ENCODE measurements at places on chromosomes 6 and 20.

DNA sequence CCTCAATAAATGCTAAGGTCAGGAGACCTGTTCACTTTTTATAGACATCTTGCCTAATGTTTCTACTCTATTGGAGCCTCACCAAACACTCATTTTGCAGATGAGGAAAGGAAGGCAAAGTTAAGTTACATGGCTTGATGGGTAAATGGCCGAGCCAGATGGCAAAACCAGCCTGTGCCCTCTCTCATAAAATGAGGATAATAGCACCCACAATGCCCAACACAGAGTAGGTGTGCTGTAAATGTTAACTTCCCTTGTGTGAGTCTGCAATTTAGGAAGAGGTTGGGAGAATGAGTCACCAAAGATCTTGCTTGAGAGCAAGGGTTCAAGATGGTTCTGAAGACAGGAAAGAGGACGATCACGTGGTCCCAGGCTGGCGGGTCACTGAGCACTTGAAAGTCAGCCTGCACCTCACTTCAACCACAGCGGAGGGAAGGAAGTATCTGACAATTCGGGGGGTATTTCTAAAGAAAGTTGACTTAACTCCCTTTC, 3.3 kb downstream of the KCNK5 start:
- peak; percentile 88 for DNase-seq

DNA sequence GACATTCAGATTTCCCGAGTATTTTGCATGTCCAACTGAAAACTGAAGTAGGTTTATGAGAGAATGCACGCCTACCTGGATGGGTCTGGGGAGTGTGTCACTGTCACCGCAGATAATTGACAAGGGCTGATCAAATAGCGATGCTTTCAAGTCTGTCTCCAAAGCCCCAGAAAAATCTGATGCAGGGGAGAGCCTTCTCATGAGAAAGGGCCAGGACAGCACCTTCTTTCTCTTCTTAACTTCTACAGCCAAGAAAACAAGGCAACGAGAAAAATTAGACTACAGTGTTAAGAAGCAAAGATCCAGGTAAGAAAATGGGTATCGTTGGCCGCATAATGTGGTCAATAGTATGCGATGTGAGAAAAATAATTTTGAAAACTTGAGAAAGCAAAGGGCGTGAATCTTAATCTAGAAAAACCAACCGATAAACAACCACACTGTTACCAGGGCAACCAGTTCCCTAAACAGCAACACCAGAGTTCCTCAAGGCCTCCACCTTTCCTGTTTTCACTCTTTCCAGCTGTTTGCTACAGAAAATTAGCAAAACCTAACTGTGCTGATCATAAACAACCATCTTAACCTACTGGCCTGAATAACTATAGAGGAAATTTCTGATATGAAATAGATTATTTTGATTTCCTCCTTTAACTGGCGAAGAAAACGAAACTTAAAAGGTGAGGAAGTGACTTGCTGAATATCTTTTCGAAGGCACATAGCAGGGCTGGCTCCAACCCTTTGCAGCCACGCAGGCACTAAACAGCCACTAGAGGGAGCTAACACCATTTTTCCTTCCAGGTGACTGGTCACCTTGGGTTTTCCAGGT, 2.6 kb downstream of the TAGAP start:
- peak; percentile 91 for DNase-seq

DNA sequence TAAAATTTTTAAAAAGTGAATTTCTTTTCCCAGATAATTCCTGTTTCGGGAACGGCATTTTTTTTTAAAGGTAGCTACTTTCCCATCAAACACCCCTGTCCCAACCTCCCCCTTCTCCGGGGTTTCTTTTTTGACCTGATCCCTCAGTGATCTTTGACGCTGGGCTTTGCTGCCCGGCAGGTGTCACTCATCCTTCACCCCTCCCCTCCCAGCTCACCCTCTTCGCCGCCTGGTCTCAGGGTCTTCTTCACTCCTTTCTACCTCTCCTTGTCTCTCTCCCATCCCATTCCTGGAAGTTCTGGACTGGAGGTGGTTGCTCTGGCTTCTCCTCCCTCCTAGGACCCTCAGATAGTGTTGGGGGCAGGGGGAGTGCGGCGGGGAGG, 329 bp upstream of the GPR6 start:
- peak; percentile 4 for DNase-seq

DNA sequence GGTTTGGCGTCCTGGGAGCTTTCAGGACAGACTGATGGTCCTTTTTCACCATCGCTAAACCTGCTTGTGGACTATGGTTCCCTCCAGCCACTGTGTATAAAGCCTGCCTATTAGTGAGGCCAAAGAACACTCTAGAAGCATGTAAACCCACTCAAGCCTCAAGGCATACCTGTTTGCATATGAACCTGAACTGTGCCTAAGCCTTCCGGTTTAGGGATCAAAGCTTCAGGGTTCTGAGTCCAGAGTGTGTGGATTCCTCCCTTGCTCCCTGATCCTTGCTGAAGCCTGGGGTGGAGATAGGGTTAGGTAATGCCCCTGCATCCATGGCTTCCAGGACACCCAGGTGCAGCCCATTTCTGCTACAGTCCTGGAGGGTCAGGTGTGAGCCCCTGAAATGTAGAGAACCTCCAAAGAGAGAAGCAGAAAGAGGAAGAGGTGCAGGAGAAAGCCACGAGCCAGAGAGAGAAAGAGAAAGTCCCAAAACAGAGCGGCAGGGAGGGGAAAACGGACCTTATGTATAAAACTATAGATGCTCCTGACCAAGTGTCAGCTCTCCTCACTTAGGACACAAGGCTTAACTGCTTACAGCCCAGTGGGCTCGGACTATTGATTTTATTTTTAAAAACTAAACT, 93.3 kb downstream of the SCML4 start:
- DNase-seq, result no peak

- DNase-seq, result no peak
Observed at GRCh38 chr6:170178561-170179477, 112.1 kb downstream of the DLL1 start.

- no peak for DNase-seq
Observed at GRCh38 chr6:157987788-157988699, 6.4 kb downstream of the SYNJ2 start.

DNA sequence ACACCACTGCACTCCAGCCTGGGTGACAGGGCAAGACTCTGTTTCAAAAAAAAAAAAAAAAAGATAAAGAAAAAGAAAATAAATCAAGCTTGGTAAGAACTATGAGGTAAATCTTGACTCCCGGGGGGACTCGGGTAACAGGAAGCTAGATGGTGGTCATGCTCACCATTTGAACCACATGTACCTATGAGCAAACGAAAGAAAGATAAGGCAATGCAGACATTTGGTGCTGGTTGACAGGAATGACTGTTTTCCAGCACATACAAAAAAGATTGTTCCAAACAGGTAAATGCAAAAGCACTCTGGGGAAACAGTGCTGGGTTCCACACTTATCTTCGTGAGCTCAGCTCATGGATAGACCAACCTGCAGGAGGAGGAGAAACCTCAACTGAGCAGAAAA, 22.8 kb upstream of the PTPN1 start:
- DNase-seq, result no peak

DNA sequence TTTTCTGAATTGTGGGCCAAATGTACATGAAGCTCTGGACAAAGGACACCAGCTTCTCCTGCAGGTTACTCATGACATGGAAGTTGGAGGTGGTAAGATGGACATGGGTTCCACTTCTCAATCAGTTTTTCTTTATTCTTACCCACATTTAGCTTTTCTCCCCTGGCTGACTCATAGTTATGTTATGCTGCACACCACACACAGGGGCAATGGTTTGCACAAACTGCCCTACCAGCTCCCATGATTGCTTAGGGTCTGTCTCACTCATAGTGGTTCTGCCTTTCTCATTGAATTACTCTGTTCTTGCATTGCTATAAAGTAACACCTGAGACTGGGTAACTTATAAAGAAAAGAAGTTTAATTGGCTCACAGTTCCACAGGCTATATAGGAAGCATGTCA, 4.5 kb upstream of the CD109 start:
- DNase-seq, result no peak

- peak; percentile 50 for DNase-seq
Observed at GRCh38 chr6:16759181-16759645, 2.0 kb downstream of the ATXN1 start.

DNA sequence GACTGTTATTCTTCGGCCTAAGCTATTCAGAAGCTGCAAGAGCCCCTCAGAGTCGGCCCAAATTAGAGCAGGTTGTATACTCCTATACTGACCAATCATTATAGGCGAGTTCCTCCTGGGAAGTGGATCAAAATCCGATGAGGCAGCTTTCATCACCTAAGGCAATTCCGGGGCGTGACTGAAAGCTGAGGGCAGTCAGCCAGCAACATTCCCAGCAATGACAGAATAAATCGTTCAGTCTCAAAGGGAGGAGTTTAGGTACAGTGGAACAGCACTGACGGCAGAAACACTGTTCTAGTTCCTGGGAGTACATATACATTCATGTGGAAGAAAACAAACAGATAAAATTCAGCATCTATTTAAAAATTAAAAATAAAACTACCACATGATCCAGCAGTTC, 10.8 kb downstream of the HLA-DQB2 start:
- no peak for DNase-seq

GRCh38 chr20:2564406-2564805, 28.0 kb downstream of the TMC2 start:
- no peak for DNase-seq

DNA sequence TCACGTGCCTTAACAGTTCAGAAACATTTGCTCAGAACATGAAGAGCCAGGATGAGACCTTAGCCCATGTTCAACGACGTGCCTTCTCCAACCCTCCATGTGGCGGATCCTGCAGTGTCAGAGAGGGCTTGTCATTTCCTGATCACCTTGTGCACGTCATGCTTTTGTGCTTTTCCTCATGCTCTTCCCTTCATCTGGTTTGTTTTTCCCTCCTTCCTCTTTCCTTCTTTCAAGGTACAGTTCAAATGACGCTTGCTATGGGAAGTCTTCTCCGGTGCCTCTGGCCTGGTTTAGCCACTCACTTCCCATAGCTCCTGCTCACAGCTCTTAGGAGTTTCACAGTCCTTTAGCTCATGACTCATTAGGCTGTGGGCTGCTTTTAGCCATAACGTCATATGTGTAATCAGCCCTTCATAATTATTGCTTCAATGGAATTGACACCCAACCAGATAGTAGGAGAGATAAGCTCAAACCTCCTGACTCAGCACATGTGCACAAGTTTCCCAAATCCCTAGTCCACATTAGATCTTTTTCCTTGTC, 102.7 kb upstream of the CNKSR3 start:
- DNase-seq, result no peak

DNA sequence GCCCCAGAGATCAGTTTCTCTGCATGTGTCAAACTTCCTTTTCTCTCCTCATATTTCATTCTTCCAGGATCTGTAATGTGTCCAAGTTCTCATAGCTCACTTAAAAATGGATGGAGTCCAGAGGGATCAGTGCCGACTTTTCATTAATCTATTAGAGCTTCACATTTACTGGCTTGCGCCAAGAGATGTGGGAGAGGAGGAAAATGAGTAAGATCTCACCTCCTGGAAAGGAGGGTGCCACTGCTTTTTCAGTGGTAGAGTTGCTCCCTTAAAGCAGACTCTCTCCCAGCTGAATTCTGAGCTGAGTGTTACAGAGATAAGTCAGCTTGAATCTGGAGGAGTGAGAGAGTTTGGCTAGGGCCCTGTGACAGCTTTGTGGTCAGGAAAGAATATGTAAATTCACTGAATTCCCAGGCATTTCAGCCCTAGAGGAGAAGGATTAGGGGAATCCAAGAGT, 175.9 kb downstream of the SOX4 start:
- DNase-seq, result no peak

DNA sequence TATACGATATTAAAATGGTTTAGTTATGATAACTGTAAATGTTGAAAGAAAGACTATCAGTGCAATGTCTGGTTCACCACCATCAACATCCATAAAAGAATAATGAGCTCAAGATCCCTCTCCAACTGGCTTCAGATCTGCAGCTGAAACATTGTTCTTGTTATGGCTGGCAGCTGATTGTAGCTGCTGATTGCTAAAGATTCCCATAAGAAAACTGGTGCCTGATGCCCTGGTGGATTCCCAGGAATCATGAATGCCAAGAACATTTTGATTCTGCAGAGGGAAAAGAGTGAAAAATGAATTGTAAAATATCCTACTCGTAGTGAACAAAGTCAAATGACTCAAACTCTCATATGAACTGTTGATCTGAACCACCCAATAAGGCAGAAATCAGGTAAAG, 1160.2 kb downstream of the EPHA7 start:
- DNase-seq, result no peak

- DNase-seq, result no peak
Observed at GRCh38 chr6:107534571-107535141, 44.7 kb downstream of the SOBP start.

DNA sequence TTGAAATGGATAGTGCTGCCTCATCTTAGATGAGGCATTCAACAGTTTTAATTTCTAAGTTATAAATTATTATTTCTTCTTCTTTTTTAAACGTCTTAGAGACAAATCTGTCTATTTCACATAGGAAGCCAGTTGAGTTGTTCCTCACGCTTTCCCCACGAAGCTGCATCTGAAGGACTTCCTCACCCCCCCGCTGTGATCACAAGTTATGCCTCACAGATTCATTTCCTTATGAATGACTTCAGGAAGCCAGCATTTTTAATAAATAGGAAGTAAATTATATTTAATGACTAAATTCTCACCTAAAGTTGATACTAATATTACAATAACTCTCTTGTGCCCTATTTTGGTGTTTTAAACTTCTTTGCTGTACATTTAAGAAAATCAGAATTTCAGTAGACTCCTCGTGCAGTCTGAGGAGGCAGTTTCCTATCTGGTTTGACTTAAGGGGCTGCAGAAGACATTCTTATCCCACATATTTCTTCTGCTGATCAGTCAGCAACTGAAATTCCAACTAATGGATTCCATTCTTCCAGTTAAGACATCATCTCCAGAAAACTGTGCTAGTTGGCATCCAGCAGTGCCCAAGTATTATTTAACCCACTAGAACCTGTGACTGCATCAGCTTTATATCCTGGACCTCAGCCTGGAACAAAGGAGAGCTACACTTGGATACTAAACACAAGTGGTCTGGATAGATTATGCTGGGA, 182.7 kb upstream of the CCN2 start:
- no peak for DNase-seq

DNA sequence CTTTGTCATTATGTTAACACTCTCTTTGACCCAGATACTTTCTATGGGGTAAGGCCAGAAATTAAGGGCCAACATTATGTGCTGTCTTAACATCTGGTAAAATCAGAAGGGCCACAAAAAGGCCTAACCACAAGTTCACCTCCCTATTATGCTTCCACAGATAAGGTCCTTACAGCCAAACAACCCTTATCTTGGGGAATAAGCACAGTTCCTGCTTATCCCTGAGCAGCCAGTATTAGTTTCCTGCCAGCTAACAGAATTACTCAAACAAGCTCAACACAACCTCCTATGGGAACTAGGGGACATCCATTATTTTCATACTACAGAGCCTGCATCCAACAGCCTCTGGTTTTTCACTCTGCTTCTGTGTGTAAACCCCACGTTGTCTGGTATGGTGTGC, 724.8 kb downstream of the HACE1 start:
- peak; percentile 33 for DNase-seq

GRCh38 chr6:139294090-139294489, 2.3 kb upstream of the TXLNB start:
- DNase-seq, result no peak

- DNase-seq, result no peak
Observed at GRCh38 chr6:135170238-135170637, 10.9 kb upstream of the MYB start.

- peak; percentile 35 for DNase-seq
Observed at GRCh38 chr6:20669571-20670314, 135.5 kb downstream of the CDKAL1 start.

GRCh38 chr6:85628353-85628752, 14.3 kb downstream of the SYNCRIP start:
- no peak for DNase-seq
